ENCODE measurements at places on chromosomes 3 and 15.

DNA sequence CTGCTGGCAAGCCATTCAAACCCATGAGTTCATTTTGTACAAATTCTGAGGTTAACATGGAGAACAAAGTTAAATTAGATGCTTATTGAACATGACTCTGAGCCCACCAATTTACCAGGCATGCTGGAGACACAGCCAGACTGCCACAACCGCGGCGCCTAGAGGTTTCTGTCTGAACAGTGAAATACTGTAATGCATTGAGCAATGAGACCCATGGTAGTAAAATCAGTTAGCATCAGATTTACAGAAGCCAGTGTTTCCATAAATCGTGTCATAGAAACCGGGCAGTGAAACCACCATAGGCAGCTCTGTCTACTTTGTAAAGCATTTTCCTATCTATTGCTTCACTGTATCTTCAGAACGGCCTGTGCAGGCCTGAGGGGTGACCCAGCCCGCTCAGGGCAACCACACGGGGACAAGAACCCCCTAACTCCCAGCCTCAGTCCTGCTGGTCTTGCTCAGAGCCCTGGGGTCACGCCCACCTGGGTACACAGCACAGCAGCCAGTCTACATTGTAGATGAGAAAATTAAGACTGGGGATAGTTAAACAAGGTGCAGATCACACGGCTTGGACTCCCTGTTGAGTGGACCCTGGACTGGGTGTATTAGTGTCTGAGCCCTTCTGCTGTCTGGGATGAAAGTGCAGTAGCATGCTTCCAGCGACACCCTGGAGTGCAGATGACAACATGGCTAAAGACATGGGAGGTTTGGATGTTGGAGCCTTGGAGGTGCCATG, 44.2 kb downstream of the MGLL start:
- no peak for DNase-seq

DNA sequence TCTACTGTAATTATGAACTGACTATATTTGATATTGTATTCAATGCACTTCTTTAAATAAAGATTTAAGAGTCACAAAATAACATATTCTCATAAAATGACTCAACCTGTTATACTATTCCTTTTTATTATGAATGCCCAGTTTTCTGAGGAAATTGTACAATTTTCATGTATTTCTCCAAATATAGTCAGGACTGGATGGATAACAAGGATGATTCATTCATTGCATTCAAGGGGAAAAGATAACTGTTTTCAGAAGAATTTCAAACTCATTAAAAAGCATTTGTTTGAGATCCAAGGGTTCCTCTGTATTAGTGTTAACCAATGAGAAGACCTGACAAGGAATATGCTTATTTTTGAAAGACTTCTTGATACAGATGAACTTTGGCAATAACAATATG, 163.7 kb downstream of the MEIS2 start:
- no peak for DNase-seq

GRCh38 chr15:85616549-85617110, 178.1 kb downstream of the KLHL25 start:
- no peak for DNase-seq

- no peak for DNase-seq
Observed at GRCh38 chr3:101212730-101213129, 107.6 kb downstream of the IMPG2 start.

DNA sequence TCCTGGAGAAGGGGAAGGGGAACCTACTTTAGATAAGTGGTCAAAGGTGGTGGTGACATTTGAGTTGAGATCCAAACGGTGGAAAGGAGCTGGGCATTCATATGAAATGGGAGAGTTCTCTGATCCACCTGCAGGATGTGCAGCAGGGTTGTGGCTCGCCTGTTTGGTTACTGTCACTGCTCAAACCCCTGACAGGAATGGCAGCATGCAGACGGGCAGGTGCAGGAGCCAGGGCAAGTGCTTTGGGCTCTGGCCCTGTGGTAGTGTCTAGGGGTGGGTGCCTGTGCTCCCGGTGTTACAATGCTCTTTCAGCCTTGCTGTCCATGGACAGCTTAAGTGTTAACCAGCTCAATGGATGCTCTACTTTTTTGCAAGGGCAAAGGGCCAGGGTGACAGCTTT, 18.5 kb downstream of the PAQR9 start:
- DNase-seq: no peak

- DNase-seq: peak; percentile 16
Observed at GRCh38 chr3:39808467-39809180, 785 bp upstream of the MYRIP start.

- DNase-seq: no peak
Observed at GRCh38 chr3:98433764-98434163, 29.2 kb upstream of the OR5K1 start.

GRCh38 chr15:66907826-66908743, 157.3 kb upstream of the SMAD3 start:
- no peak for DNase-seq

GRCh38 chr3:29514170-29514569, 233.3 kb downstream of the RBMS3 start:
- DNase-seq: no peak

DNA sequence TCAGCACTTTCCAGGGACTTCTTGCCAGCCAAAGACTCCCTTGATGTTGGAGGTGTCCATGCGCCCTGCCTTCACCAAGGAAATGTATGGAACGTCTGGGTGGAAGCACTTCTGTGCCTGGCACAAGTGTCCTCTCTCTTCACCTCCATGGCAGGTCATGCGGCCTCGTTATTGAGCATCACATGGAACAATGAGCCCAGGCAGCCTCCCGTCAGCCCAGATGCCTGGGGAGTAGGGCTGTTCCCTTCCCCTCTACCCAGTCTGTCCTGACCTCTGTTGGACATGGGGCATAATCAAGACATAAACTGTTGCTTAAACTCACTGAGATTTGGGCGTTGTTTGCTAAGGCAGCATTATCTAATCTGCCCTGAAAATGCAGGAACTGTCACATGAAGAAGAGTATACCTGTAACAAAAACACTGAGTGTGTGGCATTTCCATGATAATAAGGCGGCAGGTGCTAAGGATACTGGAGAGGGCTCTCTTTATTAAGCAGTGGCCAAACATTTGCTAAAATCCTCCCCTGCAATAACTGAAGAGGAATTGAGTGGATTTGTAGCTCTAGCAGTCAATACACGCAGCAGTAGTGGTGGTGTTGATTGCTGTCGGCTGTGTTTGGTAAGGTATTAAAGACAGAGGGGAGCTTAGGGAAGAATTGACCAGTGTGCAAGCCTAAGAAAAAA, 338.2 kb upstream of the ATP10A start:
- DNase-seq: no peak

- DNase-seq: no peak
Observed at GRCh38 chr3:113783463-113783862, 36.6 kb downstream of the ATP6V1A start.

DNA sequence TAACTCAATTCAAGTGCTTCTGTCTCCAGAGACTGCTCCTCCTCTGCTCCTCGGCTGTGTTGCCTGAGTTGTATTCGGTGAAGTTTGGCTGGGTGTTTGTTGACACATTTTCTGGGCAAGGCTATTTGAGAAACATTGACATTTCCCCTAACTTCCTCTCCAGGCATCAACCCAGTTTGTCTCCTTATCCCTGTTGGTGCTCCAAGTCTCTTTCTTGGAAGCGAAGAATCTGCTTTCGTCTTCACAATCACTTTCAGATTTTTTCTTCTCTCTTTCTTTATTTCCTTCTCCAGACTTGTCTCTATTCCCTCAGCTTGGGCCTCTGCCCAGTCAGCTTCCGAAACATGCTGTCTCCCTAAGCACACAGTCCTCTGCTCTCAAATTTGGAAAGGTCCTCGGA, 84.7 kb downstream of the ETV5 start:
- DNase-seq: no peak

DNA sequence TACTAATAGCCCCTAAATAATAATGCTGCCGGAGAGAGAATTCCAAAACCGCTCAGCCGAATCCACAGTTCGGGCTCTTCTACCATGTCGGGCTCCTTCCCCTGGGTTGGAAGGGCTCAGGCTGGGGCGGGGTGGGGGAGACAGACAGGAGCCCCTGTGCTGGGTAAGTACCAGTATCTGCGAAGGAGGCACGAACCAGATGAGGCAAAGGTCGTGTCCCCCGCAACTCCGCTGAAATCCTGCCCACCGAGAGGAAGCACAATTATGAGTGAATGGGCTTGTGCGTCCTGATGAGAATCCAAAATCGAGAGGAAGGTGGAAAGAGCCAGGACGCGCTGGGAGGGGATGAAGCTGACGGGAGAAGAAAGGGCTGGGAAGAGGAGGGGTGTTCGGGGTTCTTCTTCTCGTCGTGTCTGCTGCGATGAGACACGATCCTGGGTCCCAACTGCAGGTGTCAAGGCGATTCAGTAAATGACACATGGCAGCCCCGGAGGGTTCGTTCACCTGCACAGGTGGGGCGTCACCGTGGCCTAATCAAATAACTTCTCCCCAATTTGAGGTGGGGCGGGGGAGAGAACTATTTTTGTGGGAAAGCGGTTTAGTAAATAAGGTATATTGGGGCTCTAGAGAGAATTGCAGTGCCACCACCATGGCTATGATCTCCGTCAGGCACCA, 707 bp upstream of the FAM81A start:
- DNase-seq: no peak

- DNase-seq: no peak
Observed at GRCh38 chr3:128133273-128133883, 9.8 kb upstream of the RUVBL1 start.

DNA sequence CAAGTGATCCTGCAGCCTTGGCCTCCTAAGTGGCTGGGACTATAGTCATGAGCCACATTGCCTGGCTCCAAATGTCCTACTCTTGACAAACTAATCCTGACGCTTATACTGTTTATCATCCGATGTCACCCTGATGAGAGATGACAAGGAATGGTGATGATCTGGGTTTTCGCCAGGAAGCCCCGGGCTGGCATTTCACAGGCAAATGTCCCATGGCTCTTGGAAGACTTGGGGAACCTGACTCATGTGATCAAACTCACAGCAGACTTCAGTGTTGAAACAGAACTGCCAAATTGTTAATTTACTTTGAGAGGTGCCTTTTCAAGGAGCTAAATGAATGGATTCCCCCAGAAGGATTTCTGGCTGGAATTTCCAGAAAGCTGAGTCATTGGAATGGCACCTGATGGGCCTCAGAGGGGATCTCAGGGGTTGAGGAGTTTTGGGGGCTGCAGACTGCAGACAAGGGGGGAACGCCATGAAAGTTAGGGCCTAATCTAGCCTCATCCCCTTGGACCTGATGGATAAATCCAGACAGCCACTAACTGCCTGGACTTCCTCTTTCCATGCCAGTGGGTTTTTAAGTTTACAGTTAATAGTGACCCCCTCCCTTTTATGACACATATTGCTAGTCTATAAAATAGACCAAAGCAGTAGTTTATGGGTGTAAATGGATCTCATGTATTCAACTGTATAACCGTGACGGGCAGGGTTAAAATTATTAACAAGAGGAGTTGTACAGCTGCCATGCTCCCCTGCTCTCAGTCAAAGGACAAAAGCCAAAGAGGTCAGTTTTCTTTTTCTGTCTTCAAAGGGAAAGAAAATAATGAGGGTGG, 146.6 kb downstream of the CHSY1 start:
- DNase-seq: no peak

GRCh38 chr3:8658306-8659212, 14.0 kb upstream of the SSUH2 start:
- no peak for DNase-seq

DNA sequence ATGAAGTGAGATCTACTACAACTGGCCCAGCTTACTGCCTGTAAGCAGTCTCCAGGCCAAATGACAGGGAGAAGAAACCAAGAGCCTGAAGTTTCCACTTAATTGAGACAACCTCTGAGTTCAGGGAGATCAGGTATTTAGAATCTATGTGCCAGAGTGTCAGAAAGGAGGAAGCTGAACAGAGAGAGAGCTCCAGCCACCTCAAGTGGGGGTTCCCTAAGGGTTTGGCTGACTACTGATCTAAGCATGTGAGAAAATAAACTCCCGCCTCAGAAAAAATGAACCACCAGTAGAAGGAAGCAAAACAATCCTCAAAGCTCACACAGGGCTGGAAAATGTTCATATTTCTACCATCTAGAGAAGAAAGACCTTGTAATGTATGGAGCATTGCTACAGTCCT, 25.0 kb downstream of the ADAM10 start:
- DNase-seq: no peak

GRCh38 chr15:83769411-83769999, 115.6 kb downstream of the ADAMTSL3 start:
- DNase-seq: no peak

- peak; percentile 47 for DNase-seq
Observed at GRCh38 chr3:189458528-189458927, 172.7 kb upstream of the TP63 start.

DNA sequence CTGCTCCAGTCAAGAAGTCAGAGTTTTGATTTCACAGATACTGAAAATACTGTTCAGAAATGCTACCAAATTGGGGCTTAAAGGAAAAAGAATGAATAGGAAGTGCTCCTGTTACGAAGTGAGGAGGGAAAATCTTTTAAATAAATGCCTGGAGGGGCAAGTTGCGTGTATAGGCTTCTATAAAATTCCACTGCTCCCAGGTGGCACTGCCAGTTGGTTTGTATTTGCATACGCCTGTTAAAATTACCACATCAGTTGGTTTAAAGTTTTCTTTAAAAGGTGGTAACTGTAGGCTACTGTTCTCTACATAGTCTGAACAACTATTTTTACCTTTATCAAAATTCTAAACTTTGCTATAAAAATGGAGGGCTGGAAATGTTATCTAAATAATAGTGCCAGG, 123.5 kb downstream of the DLG1 start:
- no peak for DNase-seq

GRCh38 chr3:62445275-62445674, 71.9 kb upstream of the FEZF2 start:
- no peak for DNase-seq

- no peak for DNase-seq
Observed at GRCh38 chr15:91192285-91192684, 92.2 kb downstream of the SV2B start.

DNA sequence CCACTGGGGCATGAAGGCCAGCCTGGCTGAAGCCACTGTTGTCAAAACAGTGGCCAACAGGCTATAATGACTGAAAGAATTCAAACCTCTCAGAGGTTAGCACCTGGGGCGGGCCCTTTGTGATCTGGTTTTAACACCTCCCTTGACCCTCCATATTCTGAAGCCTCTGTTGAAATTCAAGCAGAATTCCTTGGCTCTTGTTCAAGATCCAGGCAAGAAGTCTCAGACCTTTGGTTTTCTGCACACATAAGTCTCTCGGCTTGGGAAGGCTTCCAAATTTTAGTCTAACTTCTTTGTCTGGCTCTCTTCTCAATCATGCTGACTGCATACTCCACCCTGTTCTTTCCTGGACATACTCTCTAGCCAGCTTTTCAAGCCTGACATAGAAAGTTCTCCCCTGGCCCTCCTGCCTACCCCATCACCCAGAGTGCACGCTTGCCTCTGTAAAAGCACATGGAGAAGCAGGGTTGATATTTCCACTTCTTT, 144.5 kb downstream of the PDZRN3 start:
- DNase-seq: no peak

- DNase-seq: no peak
Observed at GRCh38 chr15:100558771-100559254, 30.1 kb upstream of the CERS3 start.

DNA sequence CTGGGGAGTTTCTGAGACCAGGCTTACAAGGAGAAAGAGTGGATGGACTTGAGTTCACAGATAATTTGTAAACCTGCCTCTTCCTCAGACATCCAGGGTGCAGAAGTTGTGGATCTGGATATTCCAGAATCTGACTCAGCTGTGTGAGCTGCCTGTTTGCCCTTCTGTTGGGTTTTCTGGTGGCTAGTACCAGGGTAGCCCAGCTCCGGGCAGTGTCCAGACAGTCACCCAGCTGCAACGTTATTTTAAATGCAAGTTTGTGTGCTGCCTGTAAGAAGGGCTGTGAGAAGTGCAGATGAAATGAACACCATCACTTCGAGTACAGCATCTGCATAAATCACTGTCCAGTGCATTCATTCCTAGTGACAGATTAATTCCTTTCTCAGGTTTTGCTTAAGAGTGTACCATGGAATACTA, 1053.0 kb downstream of the TUSC7 start:
- DNase-seq: no peak

- no peak for DNase-seq
Observed at GRCh38 chr3:33525232-33525631, 85.0 kb upstream of the UBP1 start.
